Activated CD8-positive, alpha-beta T cell treated with anti-CD3 and anti-CD28 coated beads, Interleukin-2, amount 10 ng/mL, durations not matched to agents 7 days and 5 days (primary cell): ENCODE measurements at places on chromosomes 7 and 10. TPM values are rescaled to one million over a fixed set of nuclear protein-coding genes. Genes with fewer than 3 reads are reported as not detected.

The PPP1R9A gene
- not detected for total RNA-seq

The TRIP6 gene
- total RNA-seq, result 28.6 TPM

The ACBD7 gene
- 4.4 TPM for total RNA-seq

The FKBP6 gene
- not detected for total RNA-seq

The CYP26C1 gene
- total RNA-seq, result 0.11 TPM

The VSTM4 gene
- not detected for total RNA-seq

The CFAP43 gene
- total RNA-seq, result not detected

The FAM25G gene
- not detected for total RNA-seq

The ANKRD1 gene
- not detected for total RNA-seq

The FAM25C gene
- not detected for total RNA-seq

The CCSER2 gene
- 78.8 TPM for total RNA-seq

The VENTX gene
- not detected for total RNA-seq

The FBXL13 gene
- 0.34 TPM for total RNA-seq

The PPP2R2D gene
- total RNA-seq, result 37.5 TPM

The LRRC4 gene
- total RNA-seq, result 0.50 TPM

The RSBN1L gene
- total RNA-seq, result 24.5 TPM

The SSC4D gene
- not detected for total RNA-seq

The TLL2 gene
- total RNA-seq, result not detected

The MYOZ1 gene
- not detected for total RNA-seq

The MYO1G gene
- 435 TPM for total RNA-seq

The ST8SIA6 gene
- total RNA-seq, result not detected

The ZNF789 gene
- total RNA-seq, result 24.2 TPM

The STEAP2 gene
- total RNA-seq, result not detected
